ENCODE measurements at places on chromosomes 13 and 19. TPM values are rescaled to one million over a fixed set of nuclear protein-coding genes. Genes with fewer than 3 reads are reported as not detected.

Gene SLC25A42
- total RNA-seq: 8.0 TPM

Gene USP12
- total RNA-seq: 28.7 TPM

Gene SERPINE3
- total RNA-seq: not detected

Gene SMG9
- 48.8 TPM for total RNA-seq

Gene PRR19
- total RNA-seq: not detected

Gene ZNF430
- 9.8 TPM for total RNA-seq

Gene CNMD
- not detected for total RNA-seq

Gene PCDH17
- 0.11 TPM for total RNA-seq

Gene ZNF888
- total RNA-seq: 5.2 TPM

Gene TMEM145
- 0.29 TPM for total RNA-seq

Gene TRPM4
- total RNA-seq: 30.0 TPM

GRCh38 chr19:10784257-10784656 is 51.8 kb downstream of the TMED1 start:
- H3K27ac ChIP-seq: no peak overlapping the region
- H3K36me3 ChIP-seq: peaks cover 75% of the 10 kb centered on the region
- H3K4me3 ChIP-seq: no peak overlapping the region
- H3K4me1 ChIP-seq: no peaks in the 10 kb centered on the region
- H3K27me3 ChIP-seq: no peaks in the 10 kb centered on the region
- no peak for DNase-seq

GRCh38 chr19:42132030-42132628 is at the start of gene POU2F2:
POU2F2 (minus strand) TSS chr19:42132446; CDS start chr19:42132411, 35 bp downstream.
- H3K36me3 ChIP-seq: no peaks in the 10 kb centered on the region
- H3K4me3 ChIP-seq: peak within 1 kb of the TSS; percentile 66
- no peak within 1 kb of the TSS for H3K27ac ChIP-seq
- H3K4me1 ChIP-seq: peaks cover 6% of the 10 kb centered on the region

- H3K4me3 ChIP-seq: no peak overlapping the region
- no peaks in the 10 kb centered on the region for H3K4me1 ChIP-seq
- peaks cover 36% of the 10 kb centered on the region for H3K27me3 ChIP-seq
- no peak overlapping the region for H3K27ac ChIP-seq
Observed at GRCh38 chr13:101785858-101786257, 333.4 kb downstream of the ITGBL1 start.

DNA sequence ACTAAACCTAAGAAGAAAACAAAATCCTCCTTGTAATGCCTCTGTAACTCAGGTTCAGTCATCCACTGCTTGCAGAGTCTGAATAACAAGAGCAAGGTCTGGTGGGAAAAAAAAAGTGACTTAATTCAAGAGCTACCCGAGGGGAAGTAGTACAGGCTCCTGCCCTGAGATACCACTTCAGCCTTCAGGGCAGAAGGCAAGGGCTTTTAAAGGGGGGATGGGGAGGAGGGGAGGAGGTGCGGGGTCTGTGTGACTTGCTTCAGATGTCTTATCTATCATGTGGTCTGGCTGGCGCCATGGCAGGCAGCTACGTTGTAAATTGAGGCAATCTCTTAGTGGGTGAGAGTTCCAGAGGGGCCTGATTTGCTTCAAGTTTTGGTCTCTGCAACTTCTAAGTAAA is 66.7 kb downstream of the LRRC63 start:
- no peak for DNase-seq
- H3K27me3 ChIP-seq: no peaks in the 10 kb centered on the region
- no peaks in the 10 kb centered on the region for H3K4me1 ChIP-seq

DNA sequence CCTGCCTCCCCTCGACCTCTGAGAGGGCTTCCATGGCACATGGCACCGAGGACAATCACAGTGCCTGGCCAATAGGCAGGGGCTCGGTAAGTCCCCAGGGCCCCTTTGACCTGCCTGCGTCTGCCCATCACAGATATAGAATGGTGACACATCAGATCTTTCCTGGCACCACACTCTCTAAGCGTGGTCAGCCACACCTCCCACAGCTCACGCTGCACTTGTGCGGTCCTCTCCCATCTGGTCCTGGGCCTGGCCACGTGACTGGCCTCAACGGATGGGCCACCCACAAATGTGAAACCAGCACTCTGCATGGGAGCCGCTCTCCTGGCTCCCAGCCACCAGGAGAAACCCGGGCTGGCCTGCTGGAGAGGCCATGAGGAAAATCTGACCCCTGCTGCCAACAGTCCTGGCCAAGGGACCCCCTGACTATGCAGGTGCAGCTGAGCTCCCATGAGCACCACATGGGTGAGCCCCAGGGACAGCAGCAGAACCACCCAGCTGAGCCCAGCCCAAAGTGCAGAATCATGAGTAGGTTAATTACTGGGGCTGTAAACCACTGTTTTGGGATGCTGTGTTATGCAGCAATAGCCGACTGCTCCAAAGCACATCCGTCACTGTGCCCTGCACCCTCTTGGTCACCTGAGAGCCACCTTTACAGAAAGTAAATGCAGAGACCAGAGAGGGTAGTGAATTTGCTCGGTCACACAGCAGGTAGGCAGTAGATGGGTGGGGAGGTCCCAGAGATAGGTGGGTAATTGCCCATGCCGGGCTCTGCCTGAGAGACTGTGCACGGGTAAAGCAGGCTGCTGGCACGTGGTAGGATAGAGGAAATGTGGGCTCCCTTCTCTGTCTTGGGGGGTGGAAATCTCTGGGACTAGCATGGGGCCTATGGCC is 9.7 kb upstream of the MEF2B start:
- H3K27me3 ChIP-seq: no peaks in the 10 kb centered on the region
- no peaks in the 10 kb centered on the region for H3K4me1 ChIP-seq
- H3K4me3 ChIP-seq: no peak overlapping the region
- H3K36me3 ChIP-seq: peaks cover 25% of the 10 kb centered on the region
- DNase-seq: no peak

- no peak overlapping the region for H3K27ac ChIP-seq
- H3K4me3 ChIP-seq: no peak overlapping the region
- no peak for DNase-seq
Observed at GRCh38 chr19:13983213-13983889, 22.8 kb downstream of the RFX1 start.

- no peaks in the 10 kb centered on the region for H3K36me3 ChIP-seq
- no peak overlapping the region for H3K4me3 ChIP-seq
- H3K27me3 ChIP-seq: peaks cover 9% of the 10 kb centered on the region
Observed at GRCh38 chr13:38582133-38582532, 104.7 kb upstream of the FREM2 start.

GRCh38 chr19:17103177-17103576 is 27.6 kb downstream of the MYO9B start:
- H3K36me3 ChIP-seq: peaks cover 20% of the 10 kb centered on the region
- H3K27me3 ChIP-seq: no peaks in the 10 kb centered on the region
- H3K4me1 ChIP-seq: peaks cover 10% of the 10 kb centered on the region
- peak; percentile 58 for DNase-seq
- H3K27ac ChIP-seq: no peak overlapping the region

- no peaks in the 10 kb centered on the region for H3K36me3 ChIP-seq
- H3K27ac ChIP-seq: no peak overlapping the region
- no peak overlapping the region for H3K4me3 ChIP-seq
- H3K4me1 ChIP-seq: no peaks in the 10 kb centered on the region
Observed at GRCh38 chr13:100443278-100443997, 145.2 kb downstream of the GGACT start.

GRCh38 chr13:100673713-100674571 is 653 bp downstream of the TMTC4 start:
- H3K27ac ChIP-seq: peak overlapping the region; percentile 6
- H3K27me3 ChIP-seq: no peaks in the 10 kb centered on the region
- DNase-seq: peak; percentile 70
- H3K36me3 ChIP-seq: no peaks in the 10 kb centered on the region
- H3K4me1 ChIP-seq: peaks cover 16% of the 10 kb centered on the region

- DNase-seq: no peak
- no peaks in the 10 kb centered on the region for H3K36me3 ChIP-seq
- H3K4me3 ChIP-seq: peak overlapping the region; percentile 26
- H3K27me3 ChIP-seq: no peaks in the 10 kb centered on the region
Observed at GRCh38 chr13:25860265-25860664, 191.6 kb downstream of the SHISA2 start.

GRCh38 chr19:2550431-2551171 is 74.7 kb downstream of the GADD45B start:
- H3K27ac ChIP-seq: no peak overlapping the region
- no peak for DNase-seq
- no peaks in the 10 kb centered on the region for H3K36me3 ChIP-seq
- peaks cover 26% of the 10 kb centered on the region for H3K4me1 ChIP-seq
- no peak overlapping the region for H3K4me3 ChIP-seq

GRCh38 chr13:53847502-53847901 is 818.9 kb downstream of the OLFM4 start:
- H3K27ac ChIP-seq: no peak overlapping the region
- H3K4me3 ChIP-seq: no peak overlapping the region
- H3K27me3 ChIP-seq: no peaks in the 10 kb centered on the region
- no peaks in the 10 kb centered on the region for H3K36me3 ChIP-seq

DNA sequence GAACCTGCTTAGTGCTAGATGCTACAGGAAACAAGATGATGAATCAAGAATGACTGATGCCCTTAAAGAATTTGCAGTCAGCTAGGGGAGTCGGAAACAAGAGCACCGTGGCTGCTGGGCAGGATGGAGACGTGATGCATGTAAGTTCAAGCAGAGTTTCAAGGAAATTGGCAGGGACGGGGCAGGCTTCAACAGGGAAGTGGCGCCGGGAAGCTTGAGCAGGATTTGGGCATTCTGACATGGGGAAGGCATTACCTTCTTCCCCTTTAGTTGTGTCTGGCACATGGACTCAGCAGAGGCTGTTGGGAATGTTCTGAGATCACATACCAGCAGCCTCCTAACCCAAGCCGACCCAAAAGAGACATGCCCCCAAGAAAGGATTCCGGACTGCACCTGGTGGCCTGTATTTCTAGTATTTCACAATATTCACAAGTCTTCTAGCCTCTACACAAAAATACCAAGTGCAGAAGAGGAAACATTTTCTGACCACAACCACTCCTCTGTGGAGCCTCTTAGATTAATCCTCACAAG is 138.2 kb downstream of the CRYL1 start:
- no peaks in the 10 kb centered on the region for H3K27me3 ChIP-seq
- H3K4me3 ChIP-seq: peak overlapping the region; percentile 11
- peak; percentile 95 for DNase-seq

DNA sequence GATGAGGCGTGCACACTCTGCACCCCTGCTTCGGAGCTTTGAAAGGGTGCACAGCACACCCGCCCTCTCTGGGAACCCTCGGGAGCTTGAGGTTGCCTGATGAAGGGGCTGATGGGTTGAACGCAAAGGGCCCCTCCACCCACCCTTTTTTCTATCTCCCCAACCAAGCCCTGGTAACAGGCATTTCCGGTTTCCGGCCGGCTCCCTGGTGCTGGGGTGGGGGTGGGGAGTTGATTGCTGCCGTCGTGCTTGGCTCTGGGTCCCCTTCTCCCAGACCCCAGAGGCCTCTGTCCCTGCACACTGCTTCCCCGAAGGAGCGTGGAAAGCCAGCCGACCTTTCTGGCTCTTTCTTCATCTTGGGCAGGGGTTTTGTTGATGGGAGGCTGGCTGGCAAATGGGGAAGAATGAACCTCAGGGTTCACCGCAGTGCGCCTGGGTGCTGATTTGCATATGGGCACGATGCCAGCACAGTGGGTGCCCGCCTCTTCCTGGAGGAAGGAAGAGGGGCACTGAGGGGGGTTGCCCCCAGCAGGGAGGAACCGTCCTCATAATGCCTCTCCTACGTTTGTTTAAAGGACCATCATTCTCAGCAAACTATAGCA is 29.1 kb downstream of the VAV1 start:
- H3K4me3 ChIP-seq: peak overlapping the region; percentile 53
- DNase-seq: peak; percentile 72
- H3K27me3 ChIP-seq: no peaks in the 10 kb centered on the region
- peak overlapping the region; percentile 92 for H3K27ac ChIP-seq

DNA sequence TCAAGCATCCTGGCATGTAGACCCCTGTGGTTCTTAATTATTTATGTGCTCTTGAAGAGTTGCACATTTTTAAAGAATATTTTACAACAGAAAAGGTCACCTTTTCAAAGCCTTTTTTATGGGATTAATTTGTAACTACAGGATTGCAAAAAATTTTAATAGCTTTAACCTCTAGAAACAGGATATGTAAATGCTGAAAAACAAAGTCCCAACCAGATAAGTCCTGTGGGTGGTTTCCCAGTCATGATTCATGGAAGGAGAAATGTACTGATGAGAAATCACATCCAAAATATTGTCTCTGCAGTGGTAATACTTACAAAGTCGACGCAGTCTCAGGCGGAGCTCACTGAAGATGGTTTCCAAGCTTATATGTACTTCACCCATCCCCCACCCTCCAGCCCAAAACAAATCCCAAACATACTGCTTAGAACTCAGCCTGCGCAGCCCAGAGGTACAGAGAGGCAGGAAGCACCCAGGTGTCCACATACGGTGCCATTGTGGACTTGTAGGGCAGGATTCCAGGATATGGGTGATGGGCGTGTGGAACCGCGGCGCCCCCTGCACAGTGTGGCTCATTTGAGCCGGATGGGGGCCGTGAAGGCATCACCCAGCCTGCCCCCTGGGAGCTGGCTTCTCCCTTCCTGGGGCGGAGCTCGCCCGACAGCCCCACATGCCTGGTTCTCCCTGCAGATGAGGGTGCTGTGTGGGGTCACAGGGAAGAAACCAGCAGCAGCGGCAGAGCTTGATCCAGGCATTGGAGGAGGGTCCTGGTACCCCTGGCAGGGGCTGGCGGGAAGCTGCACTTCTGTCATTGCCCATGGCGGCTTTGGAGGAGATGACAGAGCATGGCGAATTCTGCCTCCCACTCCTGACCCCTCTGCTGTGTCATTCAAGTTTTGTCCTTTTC is 101.2 kb downstream of the ATP11A start:
- H3K36me3 ChIP-seq: no peaks in the 10 kb centered on the region
- H3K27me3 ChIP-seq: no peaks in the 10 kb centered on the region
- no peak overlapping the region for H3K4me3 ChIP-seq
- no peaks in the 10 kb centered on the region for H3K4me1 ChIP-seq
- no peak for DNase-seq
- no peak overlapping the region for H3K27ac ChIP-seq

DNA sequence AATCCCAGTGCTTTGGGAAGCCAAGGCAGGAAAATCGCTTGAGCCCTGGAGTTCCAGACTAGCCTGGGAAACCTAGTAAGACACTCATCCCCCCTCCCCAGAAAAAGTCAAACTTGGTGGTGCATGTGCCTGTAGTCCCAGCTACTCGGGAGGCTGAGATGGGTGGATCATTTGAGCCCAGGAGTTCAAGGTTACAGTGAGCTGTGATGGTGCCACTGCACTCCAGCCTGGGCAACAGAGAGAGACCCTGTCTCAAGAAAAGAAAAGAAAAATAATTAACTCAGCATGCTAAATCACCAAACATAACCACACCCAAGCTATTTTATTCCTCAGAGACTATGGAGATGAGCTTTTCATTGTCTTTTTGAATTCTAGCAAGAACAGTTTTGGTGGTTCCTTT is 56.2 kb upstream of the SCEL start:
- no peaks in the 10 kb centered on the region for H3K36me3 ChIP-seq
- no peak overlapping the region for H3K27ac ChIP-seq
- peaks cover 13% of the 10 kb centered on the region for H3K4me1 ChIP-seq
- no peaks in the 10 kb centered on the region for H3K27me3 ChIP-seq

GRCh38 chr19:38709671-38710415 is 34.4 kb downstream of the CAPN12 start:
- H3K27me3 ChIP-seq: no peaks in the 10 kb centered on the region
- H3K4me1 ChIP-seq: peaks cover 22% of the 10 kb centered on the region
- no peak for DNase-seq
